ENCODE measurements at places on chromosomes 12 and 14. TPM values are rescaled to one million over a fixed set of nuclear protein-coding genes. Genes with fewer than 3 reads are reported as not detected.

DNA sequence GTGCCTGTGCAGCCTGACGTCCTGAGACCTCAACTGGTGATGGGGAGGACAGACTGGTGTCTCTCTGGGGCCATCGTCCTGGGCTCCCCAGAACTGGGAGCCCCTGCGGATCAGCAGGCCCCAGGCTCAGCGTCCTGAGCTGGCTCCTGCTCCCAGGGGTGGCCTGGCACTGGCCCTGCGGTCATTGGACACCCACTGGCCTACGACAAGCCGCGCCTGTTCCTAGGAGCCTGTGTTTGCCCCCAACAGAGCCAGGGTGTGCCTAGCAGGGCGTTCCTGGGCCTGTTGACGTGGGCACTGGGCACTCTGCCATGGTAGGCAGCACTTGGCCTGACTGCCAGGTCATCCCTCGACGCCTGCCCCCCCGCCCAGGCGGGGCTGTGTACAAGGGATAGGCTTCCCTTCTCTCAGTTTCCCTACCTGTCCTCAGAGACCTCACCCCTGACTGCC is 8.4 kb downstream of the ADSS1 start:
- no peak overlapping the region for H3K27ac ChIP-seq
- no peak for DNase-seq

GRCh38 chr14:30600922-30601918 is 20.9 kb upstream of the SCFD1 start:
- H3K27ac ChIP-seq, result no peak overlapping the region
- H3K4me3 ChIP-seq, result no peak overlapping the region
- no peak for DNase-seq
- H3K36me3 ChIP-seq, result peaks cover 93% of the 10 kb centered on the region
- no peaks in the 10 kb centered on the region for H3K27me3 ChIP-seq

- no peaks in the 10 kb centered on the region for H3K36me3 ChIP-seq
- H3K4me3 ChIP-seq, result no peak overlapping the region
- no peak for DNase-seq
- H3K27ac ChIP-seq, result no peak overlapping the region
- no peaks in the 10 kb centered on the region for H3K27me3 ChIP-seq
- H3K4me1 ChIP-seq, result no peaks in the 10 kb centered on the region
These were observed 258.3 kb upstream of the NAV3 start for GRCh38 chr12:77572371-77572770.

GRCh38 chr14:93941293-93941910 is 14.3 kb downstream of the FAM181A start:
- no peak overlapping the region for H3K27ac ChIP-seq
- H3K4me1 ChIP-seq, result peaks cover 13% of the 10 kb centered on the region
- peaks cover 26% of the 10 kb centered on the region for H3K27me3 ChIP-seq
- DNase-seq, result no peak

GRCh38 chr12:818733-819132 is 66.4 kb downstream of the WNK1 start:
- DNase-seq, result no peak
- H3K4me1 ChIP-seq, result no peaks in the 10 kb centered on the region
- no peak overlapping the region for H3K27ac ChIP-seq
- no peaks in the 10 kb centered on the region for H3K27me3 ChIP-seq
- no peak overlapping the region for H3K4me3 ChIP-seq
- peaks cover 62% of the 10 kb centered on the region for H3K36me3 ChIP-seq

DNA sequence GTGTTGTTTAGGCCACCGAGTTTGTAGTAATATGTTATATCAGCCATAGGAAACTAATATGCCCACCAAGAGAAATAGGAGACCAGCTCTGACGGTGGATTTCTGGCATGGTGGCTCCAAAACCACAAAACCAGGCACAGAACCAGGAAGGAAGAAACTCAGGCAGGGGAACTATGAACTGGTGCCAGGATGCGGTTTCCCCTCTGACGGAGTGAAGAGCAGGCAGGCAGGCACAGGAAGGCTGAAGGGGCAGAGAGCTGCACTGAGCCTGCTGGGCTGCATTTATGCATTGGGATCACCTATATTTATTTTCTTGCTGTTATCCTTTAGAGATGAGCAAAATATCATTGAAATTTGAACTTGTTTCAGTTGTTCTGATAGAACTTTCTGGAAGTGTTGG is 479.4 kb downstream of the VRK1 start:
- peaks cover 92% of the 10 kb centered on the region for H3K27me3 ChIP-seq
- no peaks in the 10 kb centered on the region for H3K36me3 ChIP-seq
- H3K4me3 ChIP-seq, result no peak overlapping the region
- H3K4me1 ChIP-seq, result no peaks in the 10 kb centered on the region
- DNase-seq, result no peak
- H3K27ac ChIP-seq, result no peak overlapping the region

- H3K27ac ChIP-seq, result no peak overlapping the region
- no peaks in the 10 kb centered on the region for H3K27me3 ChIP-seq
- H3K4me3 ChIP-seq, result no peak overlapping the region
- DNase-seq, result peak; percentile 49
- H3K4me1 ChIP-seq, result no peaks in the 10 kb centered on the region
These were observed 1059.8 kb downstream of the TMEM121 start for GRCh38 chr14:106586098-106586704.

GRCh38 chr14:57378661-57379060 is 11.7 kb upstream of the NAA30 start:
- no peak overlapping the region for H3K4me3 ChIP-seq
- H3K36me3 ChIP-seq, result no peaks in the 10 kb centered on the region
- no peak for DNase-seq
- peaks cover 12% of the 10 kb centered on the region for H3K4me1 ChIP-seq
- no peak overlapping the region for H3K27ac ChIP-seq

- H3K4me1 ChIP-seq, result no peaks in the 10 kb centered on the region
- no peaks in the 10 kb centered on the region for H3K36me3 ChIP-seq
- no peak overlapping the region for H3K4me3 ChIP-seq
- H3K27ac ChIP-seq, result no peak overlapping the region
- peaks cover 24% of the 10 kb centered on the region for H3K27me3 ChIP-seq
These were observed 6.5 kb downstream of the PDE3A start for GRCh38 chr12:20374795-20375194.

- peaks cover 25% of the 10 kb centered on the region for H3K36me3 ChIP-seq
- H3K27me3 ChIP-seq, result no peaks in the 10 kb centered on the region
- H3K4me1 ChIP-seq, result no peaks in the 10 kb centered on the region
- DNase-seq, result no peak
- H3K27ac ChIP-seq, result no peak overlapping the region
- H3K4me3 ChIP-seq, result no peak overlapping the region
These were observed 111.2 kb downstream of the NCOR2 start for GRCh38 chr12:124456133-124456651.

DNA sequence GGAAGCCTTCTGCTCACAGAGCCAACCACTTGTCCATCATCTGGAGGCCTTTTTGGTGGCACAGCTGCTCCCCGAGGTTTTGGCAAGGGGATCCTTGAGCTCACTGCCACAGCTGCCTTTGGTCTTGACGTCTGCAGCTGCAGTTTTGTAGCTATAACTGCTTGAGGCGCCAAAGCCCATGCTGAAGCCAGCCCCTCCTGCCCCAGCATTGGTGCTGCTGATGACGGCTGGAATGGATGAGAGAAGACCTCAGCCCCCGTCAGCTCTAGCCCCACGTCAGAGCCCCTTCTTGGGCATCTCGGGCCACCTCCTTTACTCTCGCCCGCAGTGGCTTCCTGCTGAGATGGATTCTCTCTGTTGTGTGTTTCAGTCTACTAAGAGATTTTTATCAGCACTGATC is 12.3 kb upstream of the KRT74 start:
- no peak overlapping the region for H3K27ac ChIP-seq
- DNase-seq, result no peak
- H3K4me1 ChIP-seq, result no peaks in the 10 kb centered on the region
- no peak overlapping the region for H3K4me3 ChIP-seq

GRCh38 chr12:50538182-50538581 is 33.4 kb downstream of the DIP2B start:
- H3K27ac ChIP-seq, result no peak overlapping the region
- peak; percentile 37 for DNase-seq
- H3K36me3 ChIP-seq, result no peaks in the 10 kb centered on the region
- no peaks in the 10 kb centered on the region for H3K4me1 ChIP-seq

GRCh38 chr14:71988476-71988875 is 56.2 kb downstream of the RGS6 start:
- H3K27me3 ChIP-seq, result no peaks in the 10 kb centered on the region
- DNase-seq, result no peak
- no peaks in the 10 kb centered on the region for H3K36me3 ChIP-seq

- no peaks in the 10 kb centered on the region for H3K4me1 ChIP-seq
- peak overlapping the region; percentile 96 for H3K4me3 ChIP-seq
- DNase-seq, result no peak
- peak overlapping the region; percentile 83 for H3K27ac ChIP-seq
These were observed 891 bp downstream of the SPRYD4 start for GRCh38 chr12:56469007-56469930.

DNA sequence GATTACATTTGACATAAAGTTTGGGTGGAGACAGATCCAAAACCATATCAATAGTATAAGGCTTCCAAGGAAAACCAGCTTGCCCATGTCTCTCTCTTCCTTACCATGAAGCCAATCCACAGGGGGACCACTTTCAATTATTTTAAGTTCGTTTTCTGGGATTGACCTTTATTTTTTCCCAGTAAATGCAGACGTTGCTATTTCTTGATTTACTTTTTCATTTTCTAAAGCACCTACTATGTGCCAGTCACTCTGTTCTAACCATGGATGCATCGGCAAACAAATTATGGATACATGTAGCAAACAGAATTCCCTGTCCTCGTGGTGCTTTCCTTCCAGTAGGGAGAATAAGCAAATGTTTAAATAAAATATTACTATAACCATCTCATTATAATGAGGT is 65.8 kb upstream of the KCNA1 start:
- H3K36me3 ChIP-seq, result no peaks in the 10 kb centered on the region
- no peak overlapping the region for H3K27ac ChIP-seq
- DNase-seq, result no peak
- H3K4me1 ChIP-seq, result no peaks in the 10 kb centered on the region

GRCh38 chr14:72828604-72829003 is 65.3 kb downstream of the DPF3 start:
- H3K4me3 ChIP-seq, result no peak overlapping the region
- H3K36me3 ChIP-seq, result no peaks in the 10 kb centered on the region
- H3K4me1 ChIP-seq, result no peaks in the 10 kb centered on the region
- H3K27ac ChIP-seq, result no peak overlapping the region
- no peak for DNase-seq
- no peaks in the 10 kb centered on the region for H3K27me3 ChIP-seq

GRCh38 chr12:107287436-107288413 is 194.4 kb upstream of the CRY1 start:
- no peak overlapping the region for H3K27ac ChIP-seq
- DNase-seq, result no peak
- no peak overlapping the region for H3K4me3 ChIP-seq
- H3K36me3 ChIP-seq, result no peaks in the 10 kb centered on the region
- no peaks in the 10 kb centered on the region for H3K4me1 ChIP-seq

GRCh38 chr12:90304231-90304630 is 595.6 kb upstream of the ATP2B1 start:
- H3K36me3 ChIP-seq, result no peaks in the 10 kb centered on the region
- no peak for DNase-seq
- H3K27ac ChIP-seq, result no peak overlapping the region

DNA sequence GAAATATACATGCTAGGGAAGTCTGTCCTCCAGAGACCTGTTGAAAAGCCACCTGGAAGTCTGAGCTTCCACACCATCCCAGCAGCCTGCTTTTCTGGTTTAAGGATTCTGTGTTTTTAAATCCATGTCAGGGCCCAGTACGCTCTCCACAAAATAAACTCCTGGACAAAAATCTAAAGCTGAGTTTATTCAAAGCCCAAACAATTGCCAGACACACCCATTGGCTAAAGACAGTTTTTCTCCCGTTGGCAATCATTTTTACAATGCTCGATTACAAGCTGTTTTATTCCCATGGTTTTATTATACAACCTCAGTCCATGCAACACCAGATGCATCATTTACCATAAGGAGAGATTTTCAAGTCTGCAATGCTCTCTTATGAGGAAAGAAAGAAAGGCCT is 94.5 kb downstream of the MYRFL start:
- no peaks in the 10 kb centered on the region for H3K36me3 ChIP-seq
- no peaks in the 10 kb centered on the region for H3K4me1 ChIP-seq

DNA sequence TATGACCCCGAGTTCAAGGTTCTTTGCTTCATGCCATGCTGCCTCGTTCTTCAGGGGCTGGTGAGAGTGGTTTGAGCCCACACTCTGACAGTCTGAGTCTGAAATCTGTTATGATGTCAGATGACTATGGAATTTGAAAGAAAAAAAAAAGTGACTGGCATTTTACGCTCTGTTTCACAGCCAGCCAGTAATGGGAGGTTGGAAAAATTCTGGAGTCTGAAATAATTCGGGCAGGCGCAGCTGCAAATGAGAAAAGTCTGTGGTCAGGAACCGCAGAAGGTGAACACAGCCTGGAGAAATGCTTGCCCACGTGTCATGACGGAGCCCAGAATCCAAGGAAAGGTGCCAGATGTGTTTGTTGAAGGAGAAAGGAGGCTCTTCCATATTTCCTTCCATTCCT is 269.8 kb upstream of the PWP1 start:
- no peak for DNase-seq
- no peaks in the 10 kb centered on the region for H3K4me1 ChIP-seq
- no peaks in the 10 kb centered on the region for H3K36me3 ChIP-seq
- H3K4me3 ChIP-seq, result no peak overlapping the region
- no peak overlapping the region for H3K27ac ChIP-seq

The JAG2 gene
- total RNA-seq, result 7.3 TPM

The IRF2BPL gene
- total RNA-seq, result 44.3 TPM

The B4GALNT3 gene
- 61.5 TPM for total RNA-seq

The P2RX4 gene
- 9.8 TPM for total RNA-seq

The OR4E1 gene
- not detected for total RNA-seq

The CYP27B1 gene
- 2.3 TPM for total RNA-seq

The HHIPL1 gene
- total RNA-seq, result 2.4 TPM

The CLEC1B gene
- total RNA-seq, result not detected

Measured in endodermal cell (in vitro differentiated cells).